MCF 10A (cell line): ENCODE measurements at places on chromosomes 2 and 18.

DNA sequence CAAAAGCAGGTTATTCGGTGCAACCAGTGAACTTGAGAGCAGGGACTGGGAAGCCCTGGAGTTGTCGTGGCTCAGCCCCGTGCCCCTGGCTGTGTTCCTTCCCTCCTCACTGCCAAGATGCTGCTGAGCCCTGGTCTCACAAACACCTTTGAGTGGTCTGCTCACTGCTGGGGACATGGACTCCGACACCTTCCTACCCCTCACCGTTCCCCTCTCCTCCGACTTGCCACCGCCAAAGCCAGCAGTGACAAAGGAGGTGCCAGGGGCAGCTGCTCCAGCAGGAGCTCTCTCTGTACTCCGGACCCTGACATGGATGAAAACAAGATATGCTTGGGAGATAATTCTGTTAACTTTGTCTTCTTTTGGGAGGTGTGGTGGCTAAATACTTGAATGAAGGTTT lies 17.9 kb downstream of the LRRFIP1 start:
- DNase-seq = no peak

DNA sequence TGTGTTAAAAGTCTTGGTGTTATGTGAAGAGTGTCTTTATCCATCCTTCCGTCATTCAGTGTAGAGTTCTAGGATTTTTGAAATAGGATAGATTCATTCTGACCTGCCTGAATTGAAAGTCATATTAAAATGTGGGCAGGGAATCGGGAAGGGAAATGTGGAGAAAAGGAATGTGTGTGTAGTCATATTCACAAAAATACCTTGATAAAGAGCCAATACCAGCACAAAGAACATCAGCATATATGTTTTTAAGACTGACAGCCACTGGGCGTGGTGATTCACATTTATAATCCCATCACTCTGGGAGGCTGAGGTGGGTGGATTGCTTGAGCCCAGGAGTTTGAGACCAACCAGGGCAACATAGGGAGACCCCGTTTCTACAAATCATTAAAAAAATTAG lies 188.1 kb downstream of the CAMKMT start:
- DNase-seq = peak; percentile 64

GRCh38 chr2:207126724-207127308 lies 38.9 kb downstream of the KLF7 start:
- peak; percentile 48 for DNase-seq

- DNase-seq = no peak
Observed at GRCh38 chr2:31020713-31021112, 117.5 kb downstream of the GALNT14 start.

GRCh38 chr2:50612306-50612705 lies 419.6 kb downstream of the NRXN1 start:
- DNase-seq = peak; percentile 26

DNA sequence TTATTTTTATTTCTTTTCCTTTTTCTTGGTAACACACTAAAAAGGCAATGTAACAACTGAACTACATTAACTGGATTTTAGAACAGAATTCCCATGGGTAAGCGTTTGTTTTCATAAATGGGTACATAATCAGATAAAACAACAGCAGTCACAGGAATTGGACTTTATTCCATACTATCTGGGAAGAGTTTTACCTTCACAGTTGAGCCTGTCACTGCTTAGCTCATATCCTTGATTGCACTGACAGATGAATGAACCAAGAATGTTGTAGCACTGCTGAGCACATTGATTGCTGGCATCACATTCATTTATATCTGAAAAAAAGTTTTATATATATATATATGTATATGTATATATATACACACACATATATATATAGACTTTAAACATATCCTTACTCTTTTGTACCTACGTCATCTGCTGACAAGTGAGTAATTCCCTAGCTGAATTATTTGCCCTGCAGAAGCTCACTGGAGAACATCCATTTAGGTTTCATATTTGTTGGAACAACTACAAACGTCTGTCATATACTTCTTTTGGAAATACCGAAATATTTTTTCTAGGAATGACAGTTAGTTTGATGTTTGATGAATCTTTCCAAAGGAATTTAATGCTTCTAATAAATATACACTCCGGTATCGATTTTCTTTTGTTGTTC lies 47.0 kb downstream of the EFEMP1 start:
- no peak for DNase-seq

DNA sequence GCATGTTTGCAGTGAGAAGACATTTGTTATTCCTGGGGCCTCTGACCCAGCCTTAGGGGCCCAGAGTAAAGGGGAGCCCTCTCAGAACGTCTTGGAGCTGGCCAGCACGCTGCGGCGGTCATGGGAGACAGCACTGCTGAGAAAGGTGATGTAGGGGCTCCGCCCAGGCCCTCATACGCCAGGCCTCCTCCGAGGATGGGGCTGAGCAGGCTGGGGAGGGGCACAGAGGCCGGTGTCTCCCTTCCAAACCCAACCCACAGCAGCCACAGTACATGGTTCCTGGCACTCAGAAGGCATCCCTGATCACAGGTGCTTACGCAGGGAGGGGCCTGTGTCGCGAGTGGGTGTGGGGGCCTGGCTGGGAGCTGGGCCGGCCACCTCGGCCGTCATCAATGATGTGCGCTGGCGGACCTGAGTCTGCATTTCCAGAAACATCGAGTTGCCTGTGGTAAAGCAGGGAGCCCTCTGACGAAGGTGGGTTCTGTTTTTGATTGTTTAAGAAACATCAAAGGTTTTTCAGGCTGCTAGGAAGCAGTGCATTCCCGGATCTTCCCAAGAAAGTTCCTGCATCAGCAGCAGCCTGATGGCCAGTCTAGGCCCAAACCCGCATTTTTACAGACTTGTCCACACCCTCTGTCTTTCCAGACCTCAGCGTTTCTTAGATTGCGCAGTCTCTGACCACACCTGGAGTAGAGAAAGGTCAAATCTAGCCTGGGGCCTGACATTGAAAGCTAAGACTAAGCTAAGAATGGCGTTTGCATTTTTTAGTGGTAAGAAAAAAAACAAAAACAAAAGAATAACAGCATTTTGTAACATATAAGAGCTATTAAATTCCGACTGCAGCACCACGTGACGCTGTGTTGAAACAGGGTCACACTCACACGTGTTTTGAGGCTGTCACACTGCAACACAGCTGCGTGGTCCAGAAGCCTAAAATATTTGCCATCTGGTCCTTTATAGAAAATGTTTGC lies 51.2 kb upstream of the PXDN start:
- peak; percentile 71 for DNase-seq

DNA sequence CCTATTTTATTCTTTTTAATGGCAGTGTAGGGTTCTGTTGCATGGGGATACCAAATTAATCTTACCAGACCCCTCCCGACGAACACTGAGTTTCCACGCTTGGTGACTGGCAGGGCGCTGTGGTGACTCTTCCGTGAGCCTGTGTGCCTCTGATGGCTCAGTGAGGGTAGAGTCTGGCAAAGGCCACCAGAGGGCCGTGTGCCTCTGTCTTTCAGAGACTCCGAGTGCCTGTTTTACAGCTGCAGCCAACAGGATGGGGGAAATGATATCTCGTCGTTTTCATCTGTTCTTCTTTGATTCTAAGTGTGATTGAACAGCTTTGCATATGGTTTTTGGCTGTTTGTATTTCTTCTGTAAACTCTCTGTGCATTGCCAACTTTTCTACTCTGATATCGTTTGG lies 99.8 kb downstream of the ZNF236 start:
- DNase-seq = peak; percentile 5

DNA sequence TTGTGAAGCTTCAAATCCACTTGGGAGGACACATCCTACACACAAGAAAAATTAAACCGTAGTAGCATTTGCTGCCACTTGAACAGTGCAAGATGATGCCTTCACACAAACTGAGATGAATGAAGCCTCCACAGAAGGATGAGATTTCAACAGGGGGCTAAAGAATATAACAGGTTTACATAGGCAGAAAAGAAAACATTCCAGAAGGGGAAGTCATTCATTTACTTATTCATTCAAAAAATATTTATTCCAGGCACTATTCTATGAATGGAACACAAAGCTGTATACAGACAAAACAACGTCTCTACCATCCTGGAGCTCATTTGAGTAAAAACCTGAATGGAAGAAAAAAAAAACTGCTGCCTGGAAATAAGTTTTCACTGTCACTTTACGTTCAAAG lies 170.5 kb downstream of the CDH20 start:
- DNase-seq = no peak

GRCh38 chr2:135203944-135204343 lies 151.9 kb downstream of the RAB3GAP1 start:
- no peak for DNase-seq

DNA sequence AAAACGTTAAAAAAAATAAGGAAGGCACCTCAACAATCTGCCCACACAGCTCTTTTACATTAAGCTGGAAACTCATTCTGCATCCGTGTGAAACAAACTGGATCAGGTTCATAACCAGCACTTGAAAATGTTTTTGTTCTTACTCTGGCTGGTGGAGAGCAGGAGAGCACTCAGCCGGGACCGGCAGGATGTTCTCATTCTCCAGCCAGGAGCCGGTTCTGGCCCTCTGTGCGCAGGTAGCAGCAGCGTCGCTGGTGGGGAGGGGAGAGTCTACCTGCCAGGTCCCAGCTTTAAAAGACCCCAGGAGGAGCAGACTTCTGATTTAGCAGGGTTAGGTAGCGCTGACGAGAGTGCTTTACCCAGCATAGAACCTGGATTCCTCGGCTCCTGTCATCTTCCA lies 834.9 kb upstream of the SALL3 start:
- no peak for DNase-seq

GRCh38 chr2:217288472-217289063 lies 428.7 kb upstream of the TNP1 start:
- no peak for DNase-seq

- DNase-seq = peak; percentile 1
Observed at GRCh38 chr2:131493199-131493968, 1.2 kb upstream of the MZT2A start.

GRCh38 chr2:36655453-36655852 lies 41.1 kb upstream of the VIT start:
- DNase-seq = no peak

DNA sequence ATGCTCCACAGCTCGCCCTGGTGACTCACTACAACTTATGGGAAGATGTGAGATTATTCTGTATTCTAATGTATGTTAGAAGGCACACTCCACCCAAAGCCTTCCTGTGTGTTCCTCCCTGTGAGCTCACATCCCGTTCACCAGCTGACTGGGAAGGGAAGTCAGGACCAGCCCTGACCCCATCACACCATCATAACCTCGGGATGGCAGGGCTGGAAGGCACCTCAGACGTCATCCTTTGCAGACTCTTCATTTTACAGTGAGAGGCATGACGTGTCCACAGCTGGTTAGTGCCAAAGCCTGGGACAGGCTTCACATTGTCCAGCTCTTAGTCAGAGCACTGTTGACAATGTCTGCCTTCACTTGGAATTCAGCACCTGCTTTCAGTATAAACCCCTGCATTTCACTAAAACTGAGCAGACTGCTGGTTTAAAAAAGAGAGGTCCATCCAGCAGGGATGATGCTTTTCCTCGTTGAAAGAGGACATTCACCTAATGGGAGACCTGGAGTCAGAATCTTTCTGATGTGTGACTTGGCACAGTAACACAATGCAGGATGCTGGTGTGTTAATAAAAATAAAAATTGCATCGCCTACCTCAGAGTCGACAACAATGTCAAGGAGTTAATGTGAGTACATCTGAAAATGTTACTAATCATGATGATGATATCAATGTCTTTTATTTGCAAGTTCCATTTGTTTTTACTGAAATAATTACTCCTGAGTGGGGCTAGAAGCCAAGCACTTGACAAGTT lies 418.0 kb upstream of the TNP1 start:
- DNase-seq = peak; percentile 59

DNA sequence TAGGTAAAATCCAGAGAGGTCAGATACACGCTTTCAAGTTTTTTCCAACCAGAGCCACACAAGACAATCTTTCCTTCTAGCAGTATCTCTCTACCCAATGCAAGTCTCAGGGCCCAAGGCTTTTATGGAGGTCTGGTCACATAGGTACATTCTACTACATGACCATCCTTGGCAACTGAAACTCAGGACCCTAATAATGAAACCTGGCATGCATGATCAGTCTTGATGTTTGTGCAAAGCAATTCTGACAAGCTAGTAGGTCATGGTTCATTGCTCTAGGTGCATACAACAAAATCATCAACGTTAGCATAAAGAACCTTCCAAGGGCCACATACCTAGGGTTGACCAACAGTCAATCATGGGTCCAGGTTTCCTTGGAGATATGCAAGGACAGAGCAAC lies 33.2 kb upstream of the CCDC88A start:
- no peak for DNase-seq

GRCh38 chr2:65062843-65063825 lies 6.9 kb downstream of the CEP68 start:
- DNase-seq = no peak

- peak; percentile 25 for DNase-seq
Observed at GRCh38 chr2:27379836-27380625, 503 bp downstream of the ZNF513 start.

DNA sequence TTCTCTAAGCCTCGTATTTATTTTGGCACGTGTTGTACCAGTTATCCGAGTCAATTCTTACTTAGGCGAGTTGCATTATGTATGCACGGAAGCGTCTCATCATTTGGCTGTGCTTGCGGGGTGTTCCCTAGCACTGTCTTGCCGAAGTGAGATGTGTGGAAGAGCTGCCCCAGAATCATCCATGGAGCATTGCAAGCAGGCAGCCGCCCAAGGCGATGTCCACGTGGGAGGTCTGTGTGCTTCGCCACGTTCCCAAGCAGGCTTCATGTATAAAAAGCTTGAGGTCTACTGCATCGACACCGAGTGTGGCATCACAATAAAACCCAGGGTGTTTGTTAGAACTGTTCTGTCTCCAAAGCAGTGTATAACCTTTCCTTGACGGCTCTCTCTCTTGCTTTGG lies 849.9 kb downstream of the DCDC2C start:
- no peak for DNase-seq

DNA sequence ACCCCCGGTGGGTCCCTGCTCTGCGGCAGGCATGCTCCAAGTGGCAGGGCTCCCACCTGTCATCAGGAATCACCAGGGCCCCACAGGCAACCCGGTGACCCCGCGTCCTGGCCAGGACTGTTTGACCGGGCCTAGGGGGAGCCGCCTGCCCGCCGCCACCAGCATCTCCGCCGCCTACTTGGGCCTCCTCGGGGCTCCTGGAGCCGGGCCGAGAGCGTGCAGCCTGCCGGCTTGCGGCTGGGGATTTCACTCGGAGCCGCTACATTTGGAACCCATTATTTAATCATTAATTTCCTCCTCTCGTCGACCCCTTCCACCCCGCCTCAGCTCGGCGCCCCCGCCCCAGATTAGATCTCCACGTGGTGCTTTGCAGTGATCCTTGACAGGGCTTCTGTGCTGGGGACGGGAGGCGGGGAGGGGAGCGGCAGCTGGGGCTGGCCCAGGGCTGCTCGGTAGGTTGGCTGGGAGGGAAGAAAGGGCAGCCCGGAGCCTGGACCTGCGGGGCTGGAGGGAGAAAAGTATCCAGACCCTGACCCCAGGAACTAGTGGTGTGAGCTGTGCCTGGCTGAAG lies 295.4 kb downstream of the CYP26B1 start:
- no peak for DNase-seq
